ENCODE measurements at places on chromosomes 5 and 9.

DNA sequence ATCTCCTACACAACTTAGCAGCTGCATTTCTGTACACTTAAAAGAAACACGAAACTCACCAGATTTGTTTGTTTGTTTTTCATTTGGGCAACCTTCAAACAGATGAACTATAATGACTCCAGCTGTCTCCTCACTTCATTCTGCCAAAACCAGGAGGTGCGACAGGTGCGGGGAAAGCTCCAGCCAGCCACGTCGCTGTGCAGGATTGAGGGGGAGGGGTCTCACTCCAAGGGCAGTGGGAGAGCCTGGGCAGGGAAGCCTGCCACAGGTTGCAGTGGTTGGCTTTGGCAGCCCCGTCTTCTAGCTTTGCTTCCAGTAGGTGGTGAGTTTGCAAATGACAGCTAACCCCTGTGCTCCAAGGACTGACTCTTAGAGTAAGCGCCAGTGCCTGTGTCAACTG lies 215.8 kb downstream of the CEMIP2 start:
- DNase-seq, result no peak

DNA sequence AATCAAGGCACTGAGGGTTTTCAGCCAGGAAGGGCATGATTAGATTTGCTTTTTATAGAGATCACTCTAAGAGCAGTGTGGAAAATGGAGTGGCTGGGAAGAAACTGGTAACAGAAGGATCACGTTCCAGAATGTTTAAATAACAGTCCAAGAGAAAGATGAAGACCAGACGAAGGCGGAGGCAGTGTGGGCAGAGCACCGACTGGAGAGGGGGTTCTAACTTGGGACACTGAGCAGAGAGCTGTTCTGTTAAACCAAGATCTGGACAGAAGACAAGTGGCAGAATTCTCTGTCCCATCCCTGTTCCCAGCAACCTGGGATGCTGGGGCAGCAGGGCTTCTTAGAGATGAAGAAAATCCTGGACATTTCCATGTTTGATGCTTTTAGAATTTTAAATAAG lies 249.1 kb upstream of the NR4A3 start:
- DNase-seq, result no peak

- DNase-seq, result no peak
Observed at GRCh38 chr9:6014670-6015270, 654 bp downstream of the RANBP6 start.

DNA sequence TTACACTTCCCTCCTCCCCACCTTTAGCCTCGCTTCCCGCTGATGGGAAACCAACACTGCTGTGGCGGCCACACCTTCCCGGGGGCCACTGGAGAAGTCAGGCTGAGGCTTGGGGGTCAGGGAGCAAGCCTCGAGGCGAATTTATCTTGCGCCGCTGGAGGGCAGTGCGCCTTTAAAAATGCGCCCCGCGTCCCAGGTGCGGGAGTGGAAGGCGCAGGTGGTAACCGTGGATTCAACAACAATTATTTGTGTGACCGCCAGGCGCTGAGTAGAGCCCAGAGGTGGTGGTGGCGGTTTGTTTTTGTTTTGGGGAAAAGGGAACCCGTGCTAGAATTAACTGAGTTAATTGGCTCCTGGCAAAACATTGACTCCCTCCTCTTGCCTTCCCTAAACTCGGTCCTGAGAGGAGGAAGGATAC lies 1.1 kb downstream of the CFAP77 start:
- DNase-seq, result peak; percentile 21

GRCh38 chr9:8703904-8704303 lies 904.3 kb upstream of the DMAC1 start:
- DNase-seq, result no peak

DNA sequence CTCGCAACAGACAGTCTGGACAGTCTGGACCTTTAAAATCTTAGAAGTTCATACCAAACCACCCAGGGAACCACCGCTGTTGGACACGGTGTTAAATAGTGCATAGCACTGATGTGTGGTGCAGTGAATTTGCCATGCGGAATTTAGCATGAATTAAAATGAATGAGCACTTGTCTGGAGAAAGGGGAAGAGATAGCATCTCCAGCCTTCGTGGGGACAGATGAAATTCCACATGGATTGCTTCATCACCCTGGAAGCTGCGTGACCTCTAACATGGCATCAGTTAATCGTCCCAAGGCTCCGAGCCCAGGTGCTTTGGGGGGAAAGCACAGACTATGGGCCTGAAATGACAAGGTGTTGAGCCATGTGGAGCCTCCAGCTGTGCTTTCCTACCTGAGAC lies 91.4 kb downstream of the ADAMTS16 start:
- DNase-seq, result no peak

GRCh38 chr5:82808960-82809359 lies 268.2 kb downstream of the TMEM167A start:
- DNase-seq, result no peak

GRCh38 chr5:68041293-68041692 lies 174.3 kb upstream of the PIK3R1 start:
- peak; percentile 56 for DNase-seq

DNA sequence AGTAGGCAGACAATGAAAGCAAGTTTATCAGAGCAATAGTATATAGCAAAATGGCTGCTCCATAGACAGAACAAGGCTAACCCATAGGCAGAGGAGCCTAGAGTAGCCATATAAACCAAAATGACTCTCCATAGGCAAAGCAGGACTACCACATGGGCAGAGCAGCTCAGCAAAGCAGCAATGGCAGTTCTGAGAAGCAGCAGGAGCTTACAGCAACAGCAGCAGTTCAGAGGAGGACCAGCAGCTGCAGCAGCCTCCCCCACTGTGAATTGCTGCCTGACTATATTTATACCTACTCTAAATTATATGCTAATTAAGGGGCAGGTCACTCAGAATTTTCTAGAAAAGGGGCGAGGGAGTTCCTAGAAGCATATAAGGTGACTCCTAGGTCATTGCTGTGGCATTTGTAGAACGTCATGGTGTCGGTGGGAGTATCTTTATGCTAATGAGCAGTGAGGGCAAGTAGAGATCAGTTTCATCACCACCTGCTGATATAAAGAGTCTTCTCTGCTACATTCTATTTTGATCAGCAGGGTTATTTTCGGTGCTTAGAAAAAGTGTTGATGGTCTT lies 1115.5 kb downstream of the DTWD2 start:
- no peak for DNase-seq

GRCh38 chr5:117982691-117983090 lies 1005.7 kb downstream of the DTWD2 start:
- DNase-seq, result no peak

DNA sequence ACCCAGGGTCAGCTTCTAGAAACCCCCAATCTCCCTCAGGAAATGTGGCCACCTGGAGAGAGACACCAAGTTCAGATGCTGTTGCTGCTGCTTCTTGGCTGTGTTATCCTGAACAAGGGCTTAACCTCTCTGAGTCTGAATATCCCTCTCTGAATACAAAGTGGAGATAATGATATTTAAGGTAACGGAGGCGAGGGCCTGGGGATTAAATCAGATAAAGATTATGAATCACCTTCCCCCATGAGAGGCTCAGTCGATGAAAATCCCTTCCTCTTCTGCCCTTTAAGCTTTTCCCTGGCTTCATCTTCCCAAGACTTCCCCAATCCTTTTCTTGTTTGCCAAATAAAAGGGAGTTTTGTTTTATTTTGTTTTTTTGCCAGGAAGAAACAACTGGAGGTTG lies 8.1 kb upstream of the CPLX2 start:
- no peak for DNase-seq

- no peak for DNase-seq
Observed at GRCh38 chr5:6402939-6403338, 24.6 kb upstream of the MED10 start.

GRCh38 chr5:174410716-174411478 lies 313.5 kb upstream of the MSX2 start:
- DNase-seq, result no peak

GRCh38 chr5:180138976-180139730 lies 67.6 kb upstream of the RNF130 start:
- DNase-seq, result no peak

DNA sequence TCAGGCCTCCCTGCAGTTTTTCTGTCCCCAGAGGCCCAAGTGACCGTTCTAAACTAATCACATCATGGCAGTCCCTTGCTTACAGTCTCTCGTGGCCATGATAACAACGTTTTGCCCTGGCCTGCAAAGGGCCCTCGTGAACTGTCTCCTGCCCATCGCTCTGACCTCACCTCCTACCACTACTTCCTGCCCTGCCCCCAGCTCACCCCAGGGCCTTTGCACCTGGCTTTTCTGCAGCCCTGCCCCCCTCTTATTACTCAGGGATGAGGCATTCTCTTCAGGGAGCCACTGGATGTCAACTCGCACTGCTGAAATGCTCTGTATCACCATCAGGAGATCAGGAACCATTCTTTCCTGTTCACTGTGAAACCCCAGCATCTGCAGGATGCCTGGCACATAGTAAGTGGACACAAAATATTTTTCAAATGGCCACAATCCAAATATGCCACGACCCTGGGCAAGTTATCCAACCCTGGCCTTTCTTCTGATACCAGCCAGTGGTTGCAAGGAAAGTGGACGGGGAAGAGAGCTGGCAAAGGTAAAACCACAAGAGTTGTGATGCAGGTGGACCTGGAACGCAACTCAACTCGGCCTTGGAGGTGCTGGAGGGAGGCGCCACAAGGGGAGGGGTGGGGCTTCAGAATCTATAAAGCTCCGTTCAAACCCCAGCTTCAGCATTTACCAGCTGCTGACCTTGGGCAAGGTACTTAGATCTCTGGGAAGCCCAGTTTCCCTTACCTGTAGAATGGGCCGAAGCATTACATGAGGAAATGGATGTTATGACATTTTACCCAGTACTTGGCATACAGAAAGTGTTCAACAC lies 1.7 kb downstream of the SNCB start:
- no peak for DNase-seq

GRCh38 chr5:8176101-8176693 lies 307.2 kb downstream of the MTRR start:
- no peak for DNase-seq

GRCh38 chr5:120644516-120644915 lies 180.4 kb downstream of the PRR16 start:
- no peak for DNase-seq

DNA sequence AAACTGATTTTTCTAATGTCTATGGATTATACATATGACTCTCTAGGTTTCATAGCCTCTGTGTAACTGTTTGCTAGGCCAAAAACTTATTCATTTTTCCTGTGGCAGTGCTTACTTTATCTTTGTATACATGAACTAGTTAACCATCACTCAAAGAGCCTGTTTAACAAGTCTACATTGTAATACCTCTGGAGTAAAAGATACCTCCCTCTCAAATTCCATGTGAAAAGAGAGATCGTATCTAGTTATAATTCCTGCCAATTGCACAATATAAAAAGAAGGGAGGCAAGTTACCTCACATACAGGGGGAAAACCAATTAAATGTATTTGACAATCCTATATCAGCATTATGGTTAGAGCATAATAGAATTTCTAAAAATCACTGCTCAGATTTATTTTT lies 271.9 kb upstream of the ST8SIA4 start:
- DNase-seq, result no peak

DNA sequence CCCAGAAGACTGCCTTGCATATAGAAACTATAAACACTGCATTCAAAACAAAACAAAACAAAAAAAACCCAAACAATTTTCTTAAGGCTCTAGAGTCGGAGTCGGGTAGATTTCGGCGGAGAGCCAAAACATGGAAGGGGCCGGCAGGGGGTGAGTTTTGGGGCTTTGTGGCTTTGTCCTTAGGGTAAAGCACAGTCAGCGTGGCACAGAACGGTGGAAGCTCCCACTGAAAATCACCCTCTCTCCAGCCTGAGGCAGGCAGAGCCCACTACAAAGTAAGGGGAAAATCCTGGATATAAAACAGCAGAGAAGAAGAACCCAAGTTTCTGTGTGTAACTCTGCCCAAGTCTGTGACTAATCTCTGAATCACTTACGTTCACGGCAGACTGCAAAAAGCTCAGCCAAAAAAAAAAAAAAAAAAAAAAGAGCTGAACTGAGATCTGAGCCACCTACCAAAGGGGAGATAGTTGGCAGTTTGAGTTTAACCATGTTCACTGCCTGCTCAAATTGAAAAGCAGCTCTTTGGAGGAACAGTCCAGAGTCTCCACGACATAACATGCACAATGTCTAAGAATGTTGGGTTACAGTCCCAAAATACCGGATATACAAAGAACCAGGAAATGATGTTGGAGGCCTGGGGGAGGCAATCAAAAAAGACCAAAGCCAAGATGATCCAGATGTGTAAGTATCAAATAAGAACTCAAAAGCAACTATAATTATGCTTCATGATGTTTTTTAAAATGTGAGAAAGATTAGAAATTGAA lies 26.6 kb upstream of the OR2K2 start:
- DNase-seq, result no peak

DNA sequence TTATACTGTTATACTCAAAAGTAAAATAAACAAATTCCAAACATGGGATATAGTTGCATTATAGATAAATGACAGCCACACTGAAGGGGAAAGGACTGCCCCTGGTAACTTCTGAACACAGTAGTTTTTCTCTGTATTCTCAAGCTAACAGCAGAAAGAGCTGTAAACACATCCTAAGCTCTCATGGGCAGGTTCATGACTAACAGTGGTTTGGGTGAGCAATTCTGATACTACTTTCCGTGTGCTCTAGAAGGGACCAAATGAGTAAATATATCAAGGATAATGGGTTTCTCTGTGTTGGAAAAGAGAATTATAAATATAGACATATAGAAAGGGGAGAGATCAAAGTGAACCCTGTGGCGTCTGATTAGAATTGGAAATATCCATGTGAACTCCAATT lies 2.2 kb upstream of the LCN6 start:
- no peak for DNase-seq

DNA sequence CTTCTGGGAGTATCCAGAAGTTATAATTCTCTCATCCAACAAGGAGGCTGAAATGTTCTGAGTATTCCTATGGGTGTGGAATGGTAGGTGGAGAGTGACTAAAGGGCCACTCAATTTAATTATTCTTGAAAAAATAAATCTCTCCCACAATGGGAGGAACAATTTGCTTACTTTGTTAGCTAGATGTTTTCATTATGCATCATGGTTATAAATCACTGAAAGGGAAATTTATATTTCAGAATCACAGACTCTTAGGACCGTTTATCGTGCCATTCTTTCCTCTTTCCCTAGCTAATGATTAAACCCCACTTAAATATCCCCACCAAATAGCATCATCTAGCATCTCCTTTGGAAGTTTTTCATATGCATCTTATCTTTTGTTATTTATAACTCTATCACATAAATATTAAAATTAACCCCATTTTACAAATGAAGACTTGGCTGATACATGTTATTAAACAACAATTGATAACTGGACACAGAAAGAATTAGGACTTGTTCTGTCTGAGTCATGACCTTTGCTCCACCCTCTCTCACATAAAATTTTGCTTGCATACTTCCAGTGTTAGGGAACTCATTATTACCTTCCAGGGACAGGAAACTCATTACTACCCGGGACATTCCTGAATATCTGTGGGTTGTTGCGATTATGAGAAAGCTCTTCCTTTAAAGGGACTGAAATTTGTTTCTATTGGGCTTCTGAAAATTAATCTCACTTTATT lies 94.9 kb upstream of the NMUR2 start:
- DNase-seq, result no peak
